BE2C (cell line): ENCODE measurements at places on chromosomes 3 and 15.
A peak's percentile ranks its signal among the peaks of the same experiment; 100 is the strongest.

DNA sequence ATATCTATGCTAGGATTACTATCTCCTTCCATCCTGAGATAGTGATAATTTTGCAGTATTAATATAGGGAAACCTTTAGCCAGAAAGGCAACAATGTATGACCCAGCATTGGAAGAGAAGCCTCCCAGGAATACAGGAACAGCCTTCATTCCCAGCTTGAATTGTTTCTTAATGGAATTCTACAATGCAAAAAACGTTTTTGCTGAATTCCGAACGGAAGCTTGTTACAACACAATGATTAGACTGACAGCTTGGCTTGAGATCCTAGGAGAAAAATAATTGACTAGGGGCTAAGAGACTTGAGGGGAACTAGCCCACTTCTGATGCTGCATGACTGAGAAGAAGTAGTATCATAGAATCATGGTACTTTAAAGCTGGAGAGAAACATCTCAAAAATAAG, 140.2 kb downstream of the RSL24D1 start:
- DNase-seq, result no peak

GRCh38 chr3:81339040-81339845, 422.2 kb downstream of the GBE1 start:
- no peak for DNase-seq

DNA sequence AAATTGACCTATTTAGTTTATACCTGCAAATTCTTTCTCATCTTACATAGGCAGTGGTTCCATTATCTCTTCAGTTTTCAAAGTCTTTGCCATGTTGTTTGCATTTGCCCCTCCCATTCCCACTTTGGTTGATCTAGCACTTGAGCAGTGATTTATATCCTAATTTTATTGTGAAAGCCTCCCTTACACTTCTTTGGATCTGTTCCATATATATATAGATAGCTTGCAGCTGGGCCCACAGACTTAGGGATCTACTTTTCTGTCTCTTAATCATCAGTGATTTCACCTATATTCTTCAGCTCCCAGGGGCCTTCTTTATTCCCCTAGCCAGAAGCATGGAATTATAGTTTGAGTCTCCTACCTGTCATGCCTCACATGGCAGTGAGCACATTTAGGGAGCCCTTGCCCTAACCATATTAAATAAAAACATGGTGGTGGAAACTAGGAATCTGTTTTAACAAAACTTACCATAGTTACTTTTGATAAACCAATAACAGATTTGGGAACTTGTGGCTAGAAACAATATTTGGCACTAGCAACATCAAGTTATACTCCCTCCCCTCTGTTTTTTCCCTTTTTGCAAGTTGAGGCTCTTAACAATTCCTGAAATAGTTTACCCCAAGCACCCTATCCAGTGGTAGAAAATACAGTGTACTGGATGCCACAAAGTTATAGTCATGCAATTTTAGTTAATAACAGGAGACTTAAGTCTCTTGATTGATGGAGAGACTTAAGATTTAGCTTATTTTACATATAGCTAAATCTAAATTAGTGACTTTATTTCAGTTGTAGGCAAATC, 41.7 kb downstream of the ARIH1 start:
- DNase-seq, result no peak

GRCh38 chr3:45599984-45600650, 5.6 kb downstream of the LIMD1 start:
- no peak for DNase-seq

- DNase-seq, result peak; percentile 22
Measured at GRCh38 chr3:36696799-36697198, 67.6 kb downstream of the DCLK3 start.

GRCh38 chr3:164040991-164041390, 1037.3 kb downstream of the SI start:
- no peak for DNase-seq

DNA sequence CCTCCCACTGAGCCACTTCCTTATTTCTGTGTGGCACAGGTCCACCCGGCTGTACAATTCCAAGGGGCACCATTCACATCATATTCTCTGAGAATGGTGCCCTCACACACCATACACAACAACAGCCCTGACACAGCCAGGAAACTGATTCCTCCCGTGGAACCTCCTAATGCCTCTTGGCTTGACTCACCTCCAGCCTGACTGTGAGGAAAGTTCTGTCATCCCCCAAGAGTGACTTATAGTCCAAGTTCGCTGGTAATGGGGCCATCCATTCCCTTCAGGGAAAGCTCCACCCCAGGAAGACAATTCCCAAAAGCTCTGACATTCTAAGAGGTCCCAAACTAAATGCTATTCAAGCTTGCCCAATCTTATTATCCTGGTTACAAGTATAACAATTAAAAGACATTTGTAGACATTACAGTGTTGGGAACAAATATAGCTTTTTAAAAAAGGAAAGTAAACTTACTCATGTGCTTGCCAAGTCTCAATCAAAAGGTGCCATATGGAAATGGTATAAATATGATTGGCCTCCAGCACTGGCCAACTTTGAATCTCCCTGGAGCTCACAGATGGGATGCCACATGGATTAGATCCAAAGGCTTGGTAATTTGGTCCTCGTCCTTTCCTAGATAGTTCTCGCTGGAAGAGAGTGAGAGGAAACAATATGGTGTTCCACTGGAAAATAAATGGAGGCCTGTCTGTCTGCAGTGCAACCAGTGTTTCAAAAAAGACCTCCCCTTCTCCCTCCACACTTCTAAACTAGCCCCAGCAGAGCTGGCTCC, 56.3 kb upstream of the PSMD6 start:
- DNase-seq, result no peak

GRCh38 chr15:42707068-42707467, 29.9 kb downstream of the CDAN1 start:
- no peak for DNase-seq

- no peak for DNase-seq
Measured at GRCh38 chr15:90059208-90059985, 42.9 kb downstream of the IDH2 start.

DNA sequence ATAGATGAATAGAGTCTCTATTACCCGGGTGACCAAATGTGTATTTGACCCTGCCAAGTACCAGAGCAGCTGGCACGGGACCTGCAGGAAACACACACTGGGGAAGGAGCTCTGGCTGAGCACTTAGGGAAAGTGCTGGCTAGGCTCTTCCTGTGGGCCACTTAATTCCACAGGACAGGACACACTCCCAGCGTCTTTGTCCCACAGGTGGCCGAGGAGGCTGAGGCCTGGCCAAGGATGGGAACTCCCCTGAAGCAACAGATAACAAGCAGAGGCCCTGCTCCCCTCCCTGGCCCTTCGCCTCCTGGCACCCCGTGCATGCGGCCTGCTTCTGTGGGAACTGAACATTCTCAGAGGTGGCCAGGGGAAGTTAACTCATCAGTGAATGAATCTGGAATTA, 180.8 kb downstream of the ATP10A start:
- DNase-seq, result no peak

DNA sequence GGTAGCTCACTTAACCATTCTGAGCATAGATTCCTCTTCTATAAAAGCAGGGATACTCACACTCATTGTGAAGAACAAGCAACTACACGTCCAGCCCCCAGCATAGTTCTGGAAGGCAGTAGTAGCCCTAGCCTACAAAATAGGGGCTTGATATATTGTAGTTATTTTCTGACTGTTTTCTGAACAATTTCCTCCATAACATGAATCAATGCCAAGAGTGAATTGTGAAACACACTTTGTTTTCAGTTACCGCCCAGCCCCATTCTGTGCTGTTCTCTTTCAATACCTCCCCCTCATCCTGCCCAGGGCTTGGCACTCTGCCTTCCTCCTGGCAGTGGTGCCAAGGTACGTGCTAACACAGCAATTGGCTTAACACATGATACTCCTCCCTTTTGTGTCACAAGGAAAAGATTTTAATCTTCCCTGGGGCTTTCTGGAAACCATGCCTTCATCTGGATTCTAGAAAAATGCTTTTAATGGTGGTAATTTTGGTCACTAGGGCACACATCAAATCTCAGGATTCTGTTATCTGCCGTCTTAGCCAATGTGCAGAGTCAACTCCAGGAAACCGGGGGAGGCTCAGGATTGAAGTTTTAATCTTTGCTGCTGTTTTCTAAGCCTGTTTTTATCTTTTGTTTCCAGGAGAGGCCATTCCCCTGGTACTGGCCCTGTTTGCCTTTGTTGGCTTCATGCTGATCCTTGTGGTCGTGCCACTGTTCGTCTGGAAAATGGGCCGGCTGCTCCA, 37.2 kb downstream of the IL20RB start:
- no peak for DNase-seq

GRCh38 chr15:75577401-75578172, 1.5 kb downstream of the PTPN9 start:
- DNase-seq, result no peak

- DNase-seq, result no peak
Measured at GRCh38 chr3:101861212-101861788, 12.0 kb downstream of the NFKBIZ start.

GRCh38 chr3:136949146-136949545, 8.6 kb upstream of the IL20RB start:
- no peak for DNase-seq

DNA sequence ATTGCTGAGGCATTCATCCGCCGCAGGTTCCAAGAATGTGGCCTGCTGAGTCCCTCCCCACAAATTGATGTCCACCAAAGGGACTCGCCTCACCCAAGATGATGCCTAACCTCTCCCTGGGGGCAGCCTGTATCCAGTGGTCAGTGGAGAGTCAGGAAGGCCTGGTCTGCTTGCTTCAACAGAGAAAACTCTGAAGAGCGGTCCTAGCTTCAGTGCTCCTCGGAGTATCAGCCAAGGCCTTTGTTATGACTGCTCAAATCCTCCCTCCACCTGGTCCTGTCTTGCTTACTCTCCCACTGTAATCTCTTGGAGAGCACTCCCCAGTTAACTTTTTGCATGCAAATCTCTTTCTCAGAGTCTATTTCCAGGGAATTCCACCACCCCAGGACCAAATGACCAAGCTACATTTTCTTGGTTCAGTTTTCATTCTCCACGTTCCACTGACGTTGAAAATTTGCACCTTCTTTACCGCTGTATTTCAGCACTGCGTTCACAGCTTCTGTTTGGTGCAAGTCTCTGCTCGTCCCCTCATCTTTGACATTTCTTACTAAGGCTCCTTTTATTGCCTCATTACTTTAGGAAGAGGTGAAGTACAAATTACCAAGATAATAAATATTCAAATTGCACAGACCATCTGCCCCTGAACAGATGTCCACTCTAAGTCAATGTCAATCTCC, 22.3 kb downstream of the CMTM7 start:
- DNase-seq, result no peak

GRCh38 chr15:37037071-37037655, 63.2 kb downstream of the MEIS2 start:
- no peak for DNase-seq

DNA sequence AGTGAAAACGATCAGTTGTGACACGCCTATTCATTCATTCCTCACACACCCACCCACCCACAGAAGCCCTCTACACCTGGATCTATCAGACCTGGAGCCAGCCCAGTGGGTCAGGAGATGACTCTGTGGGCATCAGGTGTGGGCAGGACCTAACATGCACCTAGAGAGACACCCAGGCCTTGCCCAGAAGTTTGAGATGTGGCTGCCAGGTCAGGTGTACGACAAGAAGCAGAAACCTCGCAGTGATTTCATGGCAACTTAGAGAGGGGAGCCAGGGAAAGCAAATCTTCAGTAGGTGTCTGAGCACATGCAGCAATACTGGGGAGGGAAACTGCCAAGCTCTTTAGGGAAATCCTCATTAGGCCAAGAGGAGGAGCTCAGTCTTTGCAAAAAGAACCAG, 264.7 kb upstream of the ROPN1 start:
- no peak for DNase-seq

DNA sequence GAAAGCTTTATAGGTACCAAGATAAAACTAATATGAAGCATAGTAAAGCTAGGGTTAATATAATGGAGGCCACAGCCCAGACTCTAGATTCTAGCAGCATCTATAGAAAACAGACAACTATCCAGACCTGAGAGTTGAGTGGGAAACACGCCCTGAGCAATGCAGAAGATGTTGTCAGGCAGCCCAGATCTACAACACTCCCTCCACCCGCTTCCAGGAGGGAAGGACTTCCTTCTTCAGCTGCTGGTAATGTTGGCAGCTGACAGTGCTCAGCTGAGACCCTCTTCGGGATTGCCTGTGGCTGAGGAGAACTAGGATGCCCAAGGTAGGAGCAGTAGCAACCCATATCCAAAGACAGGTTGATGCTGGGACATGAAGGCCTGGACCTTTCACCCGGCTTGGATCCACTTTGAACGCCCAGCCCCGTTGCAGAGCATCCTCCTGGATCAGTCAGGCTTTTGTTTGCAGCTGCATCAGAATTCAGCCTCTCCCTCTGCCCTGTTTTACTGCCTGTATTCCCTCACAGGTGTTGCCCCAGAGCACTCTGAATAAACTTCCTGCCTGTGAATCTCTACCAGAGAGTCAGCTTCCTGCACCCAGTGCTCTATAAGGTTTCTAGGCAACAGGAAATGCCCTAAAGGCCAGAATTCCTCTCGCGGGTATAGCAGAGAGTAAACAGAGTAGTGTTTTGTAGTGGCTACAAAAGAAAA, 174.7 kb upstream of the IL12A start:
- no peak for DNase-seq

- DNase-seq, result no peak
Measured at GRCh38 chr3:192212335-192212734, 515.0 kb downstream of the FGF12 start.

- DNase-seq, result no peak
Measured at GRCh38 chr3:53081318-53081717, 35.4 kb upstream of the SFMBT1 start.

GRCh38 chr3:187927565-187927964, 182.3 kb upstream of the BCL6 start:
- DNase-seq, result no peak

- DNase-seq, result no peak
Measured at GRCh38 chr3:120145542-120146285, 51.5 kb upstream of the GSK3B start.

- no peak for DNase-seq
Measured at GRCh38 chr3:176780766-176781165, 416.5 kb downstream of the TBL1XR1 start.

- DNase-seq, result no peak
Measured at GRCh38 chr15:92906563-92907081, 6.5 kb downstream of the CHD2 start.

DNA sequence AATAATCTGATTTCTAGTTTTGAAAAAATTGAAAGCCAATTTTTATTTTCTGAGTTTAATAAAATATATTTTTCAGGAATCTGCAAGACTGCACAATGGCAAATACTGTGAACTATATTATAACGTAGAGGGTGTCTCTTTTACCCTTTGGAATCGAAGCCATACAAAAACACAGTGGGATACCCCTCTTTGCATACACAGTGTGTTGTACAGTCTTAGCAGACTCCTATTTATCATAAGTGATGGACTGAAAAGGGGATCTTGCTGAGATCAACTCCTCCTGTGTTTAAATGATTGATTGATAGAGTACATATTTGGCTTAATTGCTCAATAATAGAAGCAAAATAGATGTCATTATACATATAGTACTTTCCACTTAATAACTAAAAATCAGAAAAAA, 981.2 kb downstream of the NSUN3 start:
- DNase-seq, result no peak

- no peak for DNase-seq
Measured at GRCh38 chr15:58951388-58952007, 18.0 kb upstream of the SLTM start.

GRCh38 chr15:63933522-63933921, 99.8 kb upstream of the HERC1 start:
- no peak for DNase-seq
